ENCODE measurements at places on chromosomes 12 and 14.

- no peak for DNase-seq
Measured at GRCh38 chr12:5733136-5733755, 211.8 kb downstream of the ANO2 start.

DNA sequence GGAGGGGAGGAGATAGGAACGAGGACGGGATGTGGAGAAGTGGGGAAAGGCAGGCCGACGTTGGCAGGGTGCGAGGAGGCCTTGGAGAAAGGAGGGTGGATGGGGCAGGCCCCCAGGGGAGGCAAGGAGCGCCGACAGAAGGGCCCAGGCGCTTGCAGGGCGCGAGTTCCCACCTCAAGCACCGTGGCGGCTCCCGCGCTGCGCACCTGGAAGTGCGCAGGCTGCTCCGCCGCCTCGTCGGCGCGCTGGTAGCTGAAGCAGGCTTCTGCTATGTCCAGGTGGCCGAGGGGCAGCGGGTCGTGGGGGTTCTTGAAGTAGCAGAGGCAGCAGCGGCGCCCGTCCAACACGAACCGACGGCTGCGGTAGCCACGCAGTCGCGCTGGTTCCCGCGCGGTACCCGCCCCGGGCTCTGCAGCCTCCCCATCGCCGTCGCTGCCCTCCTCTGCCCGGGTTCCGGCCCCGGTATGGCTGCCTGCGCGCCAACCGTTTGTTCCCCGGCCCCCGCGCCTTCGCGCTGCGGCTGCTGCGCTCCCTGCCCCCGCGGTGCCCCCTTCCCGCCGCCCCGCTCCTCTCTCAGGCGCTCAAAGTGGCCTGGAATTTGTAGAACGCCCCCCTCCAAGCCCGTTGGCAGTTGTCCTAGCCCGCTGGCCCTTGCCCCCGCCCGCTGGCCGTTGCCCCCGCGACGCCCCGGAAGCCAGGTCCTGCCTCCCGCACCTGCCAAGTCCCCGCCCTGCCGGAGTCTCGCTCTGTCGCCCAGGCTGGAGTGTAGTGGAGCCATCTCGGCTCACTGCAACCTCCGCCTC lies 1.1 kb upstream of the ACTR6 start:
- peak; percentile 4 for DNase-seq

- no peak for DNase-seq
Measured at GRCh38 chr12:50955697-50956096, 3.4 kb downstream of the HIGD1C start.

- DNase-seq: no peak
Measured at GRCh38 chr14:37232907-37233481, 35.3 kb downstream of the MIPOL1 start.

DNA sequence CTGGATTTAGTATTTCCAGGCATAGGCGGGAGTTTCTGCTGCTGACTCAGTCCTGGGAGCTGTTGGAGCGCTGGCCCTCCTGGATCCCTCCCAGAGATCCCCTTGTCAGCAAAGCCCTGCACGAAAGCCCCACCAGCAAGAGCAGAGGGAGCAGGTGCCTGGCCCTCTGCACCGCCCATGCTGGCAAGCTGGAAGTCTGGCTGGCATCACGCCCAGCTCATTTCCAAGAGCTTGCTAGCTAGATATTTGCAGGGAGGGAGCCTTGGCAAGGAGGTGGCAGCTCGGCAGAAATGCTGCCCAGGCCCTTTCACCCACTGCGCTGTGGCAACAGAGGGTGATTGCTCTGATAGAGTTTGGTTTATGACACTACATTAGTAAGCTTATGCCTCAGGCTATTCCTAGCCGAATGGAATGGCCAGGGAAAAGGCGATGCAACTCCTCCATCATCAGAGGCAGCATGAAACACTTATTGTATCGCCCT lies 193.9 kb downstream of the EMP1 start:
- DNase-seq: peak; percentile 95

DNA sequence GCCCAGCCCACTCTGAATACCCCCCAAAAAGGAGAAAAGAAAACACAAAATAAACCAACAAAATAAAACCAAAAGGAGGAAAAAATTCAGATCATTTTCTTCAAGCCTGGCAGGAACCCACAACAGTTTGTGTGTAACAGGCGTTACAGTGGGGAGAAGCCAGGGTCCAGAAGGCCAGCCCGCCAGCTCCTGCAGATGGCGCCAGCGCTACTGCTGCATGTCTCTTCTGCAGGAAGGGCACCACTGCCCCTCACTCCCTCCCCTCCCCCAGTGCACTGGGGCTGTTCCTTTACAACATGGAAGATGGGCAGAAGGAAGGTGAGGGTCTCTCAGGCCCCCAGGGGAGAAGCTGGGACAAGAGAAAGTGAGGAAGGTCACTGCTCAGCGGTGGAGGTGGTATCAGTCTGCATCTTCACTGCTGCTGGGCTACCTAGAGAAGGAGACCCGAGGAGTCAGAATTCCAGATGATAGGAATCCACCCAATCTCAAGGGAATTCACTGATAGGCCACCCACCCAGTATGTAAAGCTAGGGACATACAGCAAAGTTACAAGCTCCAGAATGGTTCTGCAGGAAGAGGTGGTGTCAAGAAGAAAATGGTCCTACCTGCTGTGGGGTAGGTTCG lies 2.3 kb upstream of the NOP2 start:
- DNase-seq: no peak

- DNase-seq: no peak
Measured at GRCh38 chr12:57105011-57105753, 6.0 kb downstream of the STAT6 start.

All from NCI-H2081 treated with DMSO at 0.1 percent for 48 hours (cell line).